Activated naive CD8-positive, alpha-beta T cell treated with anti-CD3 and anti-CD28 coated beads, Interleukin-2, amount 10 ng/mL, durations not matched to agents 7 days and 5 days (primary cell): ENCODE measurements at places on chromosomes 2 and 18.

DNA sequence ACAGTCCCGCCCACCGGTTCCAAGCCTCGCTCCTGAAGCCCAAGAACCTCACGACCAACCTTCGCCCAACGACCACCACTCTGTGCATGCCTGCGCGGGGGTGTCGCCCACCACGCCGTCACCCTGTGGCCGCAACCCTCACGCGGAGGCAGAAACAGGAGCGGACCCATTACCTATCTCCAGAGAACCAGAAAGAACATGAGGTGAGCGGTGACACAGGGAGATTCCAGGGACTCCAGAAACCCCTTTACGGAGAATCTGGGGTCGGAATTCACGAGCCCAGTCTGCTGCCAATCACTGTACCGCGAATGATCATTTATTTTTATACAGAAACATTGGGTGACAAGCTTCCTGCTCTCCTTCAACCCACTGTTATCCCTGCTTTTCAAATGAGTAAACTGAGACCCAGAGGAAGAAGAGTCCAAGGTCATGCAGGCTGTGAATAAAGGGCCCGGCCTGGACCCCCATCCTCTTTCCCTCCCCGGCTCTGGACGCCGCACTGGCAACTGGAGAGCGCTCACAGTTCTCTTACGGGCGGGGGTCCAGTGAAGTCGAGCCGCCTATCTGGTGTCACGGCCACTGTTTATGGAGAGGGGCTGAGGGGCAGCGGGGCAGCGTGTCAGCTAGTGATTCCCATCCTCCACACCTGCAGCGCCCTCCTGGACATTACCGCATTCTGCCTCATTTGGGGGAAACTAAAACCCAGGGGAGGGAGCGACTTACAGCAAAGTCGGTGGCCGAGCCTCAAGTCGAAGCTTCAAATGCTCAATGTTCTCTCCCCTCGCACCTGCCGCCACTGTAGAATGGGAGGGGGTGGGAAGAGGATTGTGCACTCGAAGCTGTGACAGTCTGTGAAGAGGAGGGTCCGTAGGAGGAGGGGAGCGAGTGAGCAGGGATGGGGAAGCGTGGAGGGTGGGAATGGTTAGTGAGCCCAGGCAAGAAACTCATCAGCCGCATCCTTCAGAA, 723 bp upstream of the SLC30A3 start:
- H3K36me3 ChIP-seq = no peaks in the 10 kb centered on the region
- no peak overlapping the region for H3K27ac ChIP-seq
- peaks cover 46% of the 10 kb centered on the region for H3K27me3 ChIP-seq
- DNase-seq = no peak
- peak overlapping the region; percentile 81 for H3K4me3 ChIP-seq

DNA sequence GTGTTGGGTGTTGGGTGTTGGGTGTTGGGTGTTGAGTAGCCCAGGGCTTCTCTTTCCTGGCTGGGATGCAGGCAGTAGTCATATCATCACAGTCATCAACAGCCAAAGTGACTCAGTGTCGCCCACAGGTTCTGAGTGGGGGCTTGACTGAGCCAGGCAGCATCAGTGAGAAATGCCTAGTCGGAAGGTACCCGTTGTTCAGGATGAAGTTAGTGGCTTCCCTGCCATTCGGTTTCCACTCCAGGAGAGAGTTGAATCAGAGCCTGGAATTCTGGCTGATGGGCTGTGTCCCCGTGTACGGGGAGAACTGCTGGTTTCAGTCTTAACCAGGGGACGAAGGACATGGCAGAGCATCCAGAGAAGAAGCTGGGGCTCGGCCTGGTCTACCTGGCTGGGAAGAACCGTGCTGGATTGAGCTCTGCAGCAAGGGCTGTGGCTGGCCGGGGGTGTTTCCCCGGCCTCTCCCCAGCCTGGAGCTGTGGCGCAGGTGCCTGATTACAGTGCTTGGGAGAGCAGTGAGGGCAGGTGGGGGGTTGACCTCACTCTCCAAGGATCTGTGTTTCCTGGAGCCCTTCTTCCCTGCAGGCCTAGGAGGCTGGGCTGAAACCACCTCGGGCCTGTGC, 49.4 kb downstream of the AGAP1 start:
- DNase-seq = no peak
- H3K36me3 ChIP-seq = no peaks in the 10 kb centered on the region
- H3K4me1 ChIP-seq = no peaks in the 10 kb centered on the region
- H3K27ac ChIP-seq = no peak overlapping the region
- no peaks in the 10 kb centered on the region for H3K27me3 ChIP-seq

DNA sequence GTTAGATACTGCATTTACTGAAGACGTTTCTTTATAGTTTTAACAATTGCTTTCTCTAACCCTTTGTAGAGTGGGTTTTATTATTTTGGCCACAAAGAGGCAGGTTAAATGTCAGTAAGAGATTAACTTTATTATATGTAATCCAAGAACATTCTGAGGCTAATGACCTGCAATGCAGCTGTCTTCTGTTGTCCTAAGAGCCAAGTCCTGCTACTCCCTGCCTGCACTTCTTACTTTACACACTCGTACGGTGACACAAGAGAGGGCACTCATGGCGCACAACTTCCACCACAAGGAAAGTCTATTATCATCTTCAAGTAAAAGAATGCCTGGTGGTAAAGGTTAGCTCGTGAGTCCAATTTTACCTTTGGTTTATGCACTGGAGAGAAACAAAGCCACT, 471.0 kb upstream of the HNMT start:
- no peak for DNase-seq
- no peak overlapping the region for H3K4me3 ChIP-seq
- no peaks in the 10 kb centered on the region for H3K27me3 ChIP-seq
- H3K4me1 ChIP-seq = no peaks in the 10 kb centered on the region

GRCh38 chr2:45093663-45094062, 84.4 kb upstream of the SIX2 start:
- no peaks in the 10 kb centered on the region for H3K4me1 ChIP-seq
- no peak for DNase-seq
- H3K27me3 ChIP-seq = peaks cover 19% of the 10 kb centered on the region
- H3K4me3 ChIP-seq = no peak overlapping the region
- no peak overlapping the region for H3K27ac ChIP-seq
- no peaks in the 10 kb centered on the region for H3K36me3 ChIP-seq

- H3K4me3 ChIP-seq = no peak overlapping the region
- peaks cover 7% of the 10 kb centered on the region for H3K4me1 ChIP-seq
- DNase-seq = no peak
- H3K27me3 ChIP-seq = peaks cover 7% of the 10 kb centered on the region
- H3K27ac ChIP-seq = no peak overlapping the region
Observed at GRCh38 chr2:237640493-237640998, 13.2 kb downstream of the LRRFIP1 start.

DNA sequence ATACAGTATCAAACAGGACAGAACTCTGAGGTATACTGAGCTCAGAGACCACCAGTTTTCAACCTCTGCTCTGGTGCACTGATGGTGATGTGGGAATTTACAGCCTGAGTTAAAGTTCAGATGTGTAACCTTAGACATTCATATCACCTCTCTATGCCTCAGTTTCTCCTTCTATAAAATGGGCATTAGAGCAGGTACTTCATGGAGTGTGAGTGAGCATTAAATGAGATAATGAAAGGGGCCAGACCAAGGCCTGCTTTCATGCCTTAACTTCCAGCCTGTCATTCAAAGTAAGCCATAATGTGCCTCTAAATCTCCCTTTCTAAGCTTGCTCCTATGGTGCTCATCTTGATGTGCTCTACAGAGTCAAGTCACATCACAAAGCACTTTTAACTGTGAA, 8.4 kb downstream of the ACVR1 start:
- no peak for DNase-seq
- peaks cover 19% of the 10 kb centered on the region for H3K4me1 ChIP-seq
- H3K27ac ChIP-seq = no peak overlapping the region
- H3K36me3 ChIP-seq = peaks cover 7% of the 10 kb centered on the region
- H3K27me3 ChIP-seq = no peaks in the 10 kb centered on the region

GRCh38 chr2:160432633-160433032, 61.0 kb downstream of the RBMS1 start:
- H3K4me3 ChIP-seq = no peak overlapping the region
- H3K27me3 ChIP-seq = no peaks in the 10 kb centered on the region
- no peak for DNase-seq
- H3K36me3 ChIP-seq = peaks cover 36% of the 10 kb centered on the region
- H3K4me1 ChIP-seq = peaks cover 47% of the 10 kb centered on the region

- H3K4me1 ChIP-seq = no peaks in the 10 kb centered on the region
- no peak overlapping the region for H3K4me3 ChIP-seq
- no peak overlapping the region for H3K27ac ChIP-seq
- no peak for DNase-seq
- no peaks in the 10 kb centered on the region for H3K27me3 ChIP-seq
- H3K36me3 ChIP-seq = no peaks in the 10 kb centered on the region
Observed at GRCh38 chr2:109452318-109453305, 161.2 kb downstream of the SEPTIN10 start.

- no peak for DNase-seq
- no peak overlapping the region for H3K4me3 ChIP-seq
- peaks cover 16% of the 10 kb centered on the region for H3K36me3 ChIP-seq
Observed at GRCh38 chr2:168639441-168639898, 163.0 kb upstream of the NOSTRIN start.

DNA sequence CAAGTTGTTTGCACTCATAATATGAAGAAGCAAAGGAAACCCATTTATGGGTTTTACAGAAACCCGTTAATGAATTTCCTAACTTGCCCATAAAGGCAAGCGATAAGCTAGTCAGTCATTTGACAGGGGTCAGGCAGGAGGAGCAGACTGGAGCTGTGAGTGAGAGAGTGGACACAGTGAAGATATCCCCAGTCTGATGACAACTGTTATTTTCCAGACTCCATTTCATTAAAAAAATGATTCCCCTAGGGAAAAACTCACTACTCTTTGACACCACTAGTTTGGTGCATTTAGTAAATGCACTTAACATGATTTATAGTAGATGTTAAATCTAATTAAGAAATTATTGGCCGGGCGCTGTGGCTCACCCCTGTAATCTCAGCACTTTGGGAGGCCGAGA, 80.8 kb downstream of the TGIF1 start:
- peaks cover 11% of the 10 kb centered on the region for H3K4me1 ChIP-seq
- H3K36me3 ChIP-seq = no peaks in the 10 kb centered on the region
- H3K4me3 ChIP-seq = no peak overlapping the region
- H3K27me3 ChIP-seq = no peaks in the 10 kb centered on the region
- no peak overlapping the region for H3K27ac ChIP-seq

- peaks cover 13% of the 10 kb centered on the region for H3K36me3 ChIP-seq
- DNase-seq = peak; percentile 1
- no peak overlapping the region for H3K27ac ChIP-seq
- no peak overlapping the region for H3K4me3 ChIP-seq
- peaks cover 18% of the 10 kb centered on the region for H3K4me1 ChIP-seq
Observed at GRCh38 chr2:239203443-239204135, 197.2 kb downstream of the HDAC4 start.

GRCh38 chr2:15200581-15200980, 360.6 kb downstream of the NBAS start:
- no peak for DNase-seq
- H3K4me3 ChIP-seq = no peak overlapping the region
- H3K27ac ChIP-seq = no peak overlapping the region
- H3K4me1 ChIP-seq = no peaks in the 10 kb centered on the region
- H3K27me3 ChIP-seq = no peaks in the 10 kb centered on the region
- peaks cover 18% of the 10 kb centered on the region for H3K36me3 ChIP-seq

DNA sequence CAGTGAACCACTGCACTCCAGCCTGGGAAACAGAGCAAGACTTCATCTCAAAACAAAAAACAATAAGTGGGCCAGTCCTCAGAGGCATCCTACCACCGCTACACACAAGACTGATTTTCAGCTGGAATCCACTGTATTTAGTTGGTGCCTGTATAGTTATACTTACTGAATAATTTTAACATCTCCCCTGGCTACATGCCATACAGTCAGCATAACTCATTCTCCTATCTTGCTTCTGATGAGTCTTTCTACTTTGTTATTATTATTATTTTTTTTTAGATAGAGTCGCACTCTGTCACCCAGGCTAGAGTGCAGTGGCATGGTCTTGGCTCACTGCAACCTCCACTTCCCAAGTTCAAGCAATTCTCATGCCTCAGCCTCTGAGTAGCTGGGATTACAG, 19.9 kb upstream of the CAB39 start:
- H3K27ac ChIP-seq = no peak overlapping the region
- no peaks in the 10 kb centered on the region for H3K27me3 ChIP-seq
- no peak overlapping the region for H3K4me3 ChIP-seq
- H3K4me1 ChIP-seq = peaks cover 33% of the 10 kb centered on the region
- DNase-seq = no peak

DNA sequence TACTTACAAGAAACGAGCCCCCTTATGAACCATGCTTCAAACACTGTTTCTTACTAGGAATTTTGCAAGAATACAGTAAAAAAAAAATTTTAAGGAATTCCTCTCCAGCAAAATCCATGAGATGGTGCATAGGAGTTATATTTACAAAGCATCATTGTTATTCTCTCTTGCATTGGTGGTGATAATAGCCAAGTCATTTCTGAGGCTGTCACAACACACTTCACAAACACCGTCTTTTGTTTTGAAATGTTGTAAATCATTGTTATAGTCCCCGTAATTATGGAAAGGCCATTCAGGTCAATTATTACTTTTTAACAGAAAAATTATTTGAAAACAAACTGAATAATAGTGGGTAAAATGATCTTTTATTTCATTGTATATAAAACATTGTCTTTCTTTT, 60.1 kb downstream of the DYNC1I2 start:
- H3K4me3 ChIP-seq = no peak overlapping the region
- H3K4me1 ChIP-seq = no peaks in the 10 kb centered on the region
- H3K36me3 ChIP-seq = peaks cover 16% of the 10 kb centered on the region
- no peaks in the 10 kb centered on the region for H3K27me3 ChIP-seq

DNA sequence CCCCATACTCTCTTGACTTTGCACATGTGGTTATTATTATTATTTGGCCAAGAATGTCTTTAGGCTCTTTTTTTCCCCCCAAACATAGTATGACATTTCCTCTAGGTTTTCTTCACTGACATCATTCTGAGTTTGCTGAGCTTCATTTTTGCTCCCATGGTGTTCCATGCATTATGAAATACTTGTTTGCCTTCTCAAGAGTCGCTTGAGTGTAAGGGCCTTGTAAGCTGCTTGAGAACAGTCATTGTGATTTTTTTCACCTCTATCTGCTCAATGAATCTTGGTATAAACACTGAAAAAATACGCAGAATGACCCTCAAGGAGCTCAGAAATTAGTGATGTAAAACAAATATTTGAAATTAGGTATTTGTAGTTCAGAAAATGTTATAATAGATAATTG, 688.9 kb downstream of the CNTNAP5 start:
- no peaks in the 10 kb centered on the region for H3K36me3 ChIP-seq
- no peaks in the 10 kb centered on the region for H3K27me3 ChIP-seq
- no peaks in the 10 kb centered on the region for H3K4me1 ChIP-seq
- no peak overlapping the region for H3K27ac ChIP-seq

DNA sequence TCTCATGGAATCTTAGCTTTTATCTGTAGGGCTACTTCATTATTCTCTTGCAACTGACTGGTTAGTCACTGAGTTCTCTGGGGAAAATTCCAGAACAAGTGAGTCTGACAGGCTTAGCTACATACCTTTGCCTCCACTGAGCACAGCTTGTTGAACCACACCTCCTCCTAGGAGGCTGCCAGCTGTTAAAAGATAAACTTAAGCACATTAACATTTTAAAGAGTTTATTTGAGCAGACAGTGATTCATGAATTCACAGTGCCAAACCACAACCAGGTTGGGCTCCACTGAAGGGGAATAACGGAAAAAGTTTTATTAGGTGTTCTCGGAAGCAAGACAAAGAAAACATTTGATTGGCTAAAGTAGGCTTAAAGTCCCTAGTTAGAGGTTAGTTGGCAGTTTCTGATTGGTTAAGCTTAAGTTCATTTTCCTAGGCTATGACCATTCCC, 12.5 kb upstream of the SLC38A11 start:
- no peak for DNase-seq
- H3K27me3 ChIP-seq = peaks cover 5% of the 10 kb centered on the region
- no peak overlapping the region for H3K27ac ChIP-seq
- H3K4me3 ChIP-seq = no peak overlapping the region
